ENCODE measurements at places on chromosomes 3 and 15. TPM values are rescaled to one million over a fixed set of nuclear protein-coding genes. Genes with fewer than 3 reads are reported as not detected.

GRCh38 chr3:16203671-16204629, 29.5 kb downstream of the GALNT15 start:
- H3K27ac ChIP-seq = no peak overlapping the region
- H3K36me3 ChIP-seq = no peaks in the 10 kb centered on the region
- no peaks in the 10 kb centered on the region for H3K4me1 ChIP-seq
- no peak overlapping the region for H3K4me3 ChIP-seq
- no peak for DNase-seq

DNA sequence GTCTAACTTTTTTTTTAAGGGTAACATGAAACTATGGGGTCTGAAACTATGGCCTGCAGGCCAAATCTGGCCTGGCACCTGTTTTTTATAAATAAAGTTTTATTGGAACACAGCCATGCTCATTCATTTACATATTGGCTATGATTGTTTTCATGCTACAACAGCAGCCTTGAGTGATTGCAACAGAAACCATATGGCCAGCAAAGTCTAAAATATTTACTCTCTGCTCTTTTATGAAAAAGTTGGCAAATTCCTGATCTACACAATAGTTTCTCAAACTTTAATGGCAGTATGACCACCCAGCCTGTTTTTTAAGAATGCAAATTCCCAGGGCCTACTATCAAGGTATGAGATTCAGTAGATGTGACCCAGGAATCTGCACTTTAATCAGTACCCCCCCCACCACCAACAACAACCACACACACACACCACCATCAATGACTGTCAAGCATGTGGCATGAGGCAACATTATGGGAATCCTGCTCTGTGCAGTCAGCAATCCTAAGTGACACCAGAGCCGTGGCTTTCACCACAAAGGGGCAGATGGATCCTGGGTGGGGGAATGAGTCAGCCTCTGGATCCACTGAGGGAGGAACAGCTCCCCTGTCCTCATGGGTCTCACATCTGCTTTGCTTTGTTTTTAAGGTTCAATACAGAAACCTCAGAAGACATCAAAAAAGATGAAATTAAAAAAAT, 142.8 kb downstream of the NTRK3 start:
- no peaks in the 10 kb centered on the region for H3K4me1 ChIP-seq
- H3K4me3 ChIP-seq = no peak overlapping the region
- no peaks in the 10 kb centered on the region for H3K27me3 ChIP-seq
- DNase-seq = no peak
- H3K36me3 ChIP-seq = no peaks in the 10 kb centered on the region
- no peak overlapping the region for H3K27ac ChIP-seq

GRCh38 chr3:59756934-59757333, 707.1 kb upstream of the CFAP20DC start:
- H3K4me3 ChIP-seq = no peak overlapping the region
- no peaks in the 10 kb centered on the region for H3K36me3 ChIP-seq
- H3K4me1 ChIP-seq = peaks cover 7% of the 10 kb centered on the region
- H3K27ac ChIP-seq = no peak overlapping the region

- no peak overlapping the region for H3K4me3 ChIP-seq
- H3K4me1 ChIP-seq = no peaks in the 10 kb centered on the region
- no peak for DNase-seq
- H3K27me3 ChIP-seq = no peaks in the 10 kb centered on the region
These were observed 272.7 kb downstream of the MECOM start for GRCh38 chr3:169390741-169391305.

SCAMP2 gene
- 132 TPM for total RNA-seq

GOLGA6A gene
- 0.20 TPM for total RNA-seq

MUC4 gene
- total RNA-seq = not detected
